CD4-positive, CD25-positive, alpha-beta regulatory T cell (primary cell): ENCODE measurements at places on chromosomes 6 and 20. TPM values are rescaled to one million over a fixed set of nuclear protein-coding genes. Genes with fewer than 3 reads are reported as not detected.

Gene TMEM244
- 6.1 TPM for polyA plus RNA-seq

Gene C6orf15
- not detected for polyA plus RNA-seq

GRCh38 chr20:44428174-44429016 lies 47.3 kb upstream of the TTPAL start:
- H3K27me3 ChIP-seq = no peaks in the 10 kb centered on the region
- no peak overlapping the region for H3K27ac ChIP-seq
- H3K4me3 ChIP-seq = no peak overlapping the region
- DNase-seq = no peak
- no peaks in the 10 kb centered on the region for H3K36me3 ChIP-seq

- no peak for DNase-seq
- no peaks in the 10 kb centered on the region for H3K36me3 ChIP-seq
- no peak overlapping the region for H3K4me3 ChIP-seq
- H3K27ac ChIP-seq = no peak overlapping the region
- H3K4me1 ChIP-seq = no peaks in the 10 kb centered on the region
Measured at GRCh38 chr6:106728296-106728870, 99.0 kb downstream of the QRSL1 start.

DNA sequence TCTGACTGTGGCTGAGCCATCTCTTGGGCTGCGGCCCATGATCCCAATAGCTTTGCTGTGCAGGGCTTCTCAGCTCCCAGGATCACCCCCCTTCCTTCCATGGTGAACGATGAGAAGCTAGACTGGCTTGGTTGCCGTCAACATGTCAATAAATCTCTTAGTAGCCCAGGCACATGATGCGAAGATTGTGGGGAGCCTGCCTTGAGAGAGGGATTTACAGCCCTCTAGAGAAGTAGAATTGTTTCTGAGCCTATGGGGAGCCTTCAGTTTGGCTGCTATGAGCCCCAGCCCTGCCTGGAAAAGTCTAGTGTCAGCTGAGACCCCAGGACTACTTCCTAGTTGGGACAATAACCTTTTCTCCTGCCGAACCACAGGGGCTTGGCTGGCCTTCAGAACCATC lies 3.3 kb upstream of the PIGT start:
- peaks cover 5% of the 10 kb centered on the region for H3K36me3 ChIP-seq
- no peak overlapping the region for H3K4me3 ChIP-seq
- DNase-seq = no peak
- H3K4me1 ChIP-seq = peaks cover 21% of the 10 kb centered on the region
- no peaks in the 10 kb centered on the region for H3K27me3 ChIP-seq

GRCh38 chr6:52284131-52284459 lies 447 bp downstream of the MCM3 start:
- peak overlapping the region; percentile 87 for H3K27ac ChIP-seq
- peak; percentile 14 for DNase-seq
- no peaks in the 10 kb centered on the region for H3K27me3 ChIP-seq
- H3K4me3 ChIP-seq = peak overlapping the region; percentile 98
- peaks cover 43% of the 10 kb centered on the region for H3K4me1 ChIP-seq
